Ascending aorta (tissue), 2 donors: ENCODE measurements at places on chromosomes 16 and 17.

DNA sequence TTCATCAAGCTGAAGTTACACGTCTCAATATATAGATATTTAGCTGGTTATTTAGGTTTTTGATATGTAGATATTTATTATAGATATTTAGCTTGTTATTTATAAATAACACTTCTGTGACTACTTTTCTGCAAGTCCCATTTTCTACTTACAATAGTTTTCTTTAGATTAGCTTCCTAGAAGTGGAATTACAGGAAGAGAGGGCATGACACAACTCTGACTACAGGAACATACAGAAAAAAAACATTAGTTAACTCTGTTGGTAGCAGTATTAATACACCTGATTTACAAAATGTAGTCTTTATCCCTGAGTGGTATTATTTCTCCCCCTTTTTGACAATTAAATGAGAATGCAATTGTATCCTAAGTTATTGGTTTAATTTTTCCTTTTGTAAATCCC is 21.2 kb upstream of the CCL1 start:
- no peak for DNase-seq

DNA sequence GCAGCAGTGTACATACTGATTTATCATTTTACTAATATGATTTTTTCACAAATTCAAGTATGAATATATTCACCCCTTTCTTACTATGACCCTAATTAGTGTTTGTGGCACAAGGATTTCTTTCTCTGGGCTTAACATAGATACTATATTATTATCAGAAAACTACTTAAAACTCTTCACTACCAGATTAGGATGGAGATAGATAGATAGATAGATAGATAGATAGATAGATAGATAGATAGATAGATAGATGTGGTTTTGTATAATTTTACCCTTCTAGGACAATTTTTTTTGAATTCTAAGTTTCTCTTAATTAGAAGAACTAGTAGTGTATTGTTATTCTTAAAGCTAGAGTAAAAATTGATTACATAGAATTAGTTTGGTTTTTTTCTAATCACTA is 49.6 kb downstream of the VMP1 start:
- no peak for DNase-seq

- no peak for DNase-seq
Measured at GRCh38 chr16:85377388-85378144, 235.6 kb upstream of the GSE1 start.

- DNase-seq = no peak
Measured at GRCh38 chr17:74017466-74017865, 186.0 kb upstream of the RPL38 start.

GRCh38 chr16:5427571-5427970 is 330.0 kb upstream of the EEF2KMT start:
- DNase-seq = no peak

- no peak for DNase-seq
Measured at GRCh38 chr16:56675685-56676210, 6.1 kb downstream of the MT1H start.

DNA sequence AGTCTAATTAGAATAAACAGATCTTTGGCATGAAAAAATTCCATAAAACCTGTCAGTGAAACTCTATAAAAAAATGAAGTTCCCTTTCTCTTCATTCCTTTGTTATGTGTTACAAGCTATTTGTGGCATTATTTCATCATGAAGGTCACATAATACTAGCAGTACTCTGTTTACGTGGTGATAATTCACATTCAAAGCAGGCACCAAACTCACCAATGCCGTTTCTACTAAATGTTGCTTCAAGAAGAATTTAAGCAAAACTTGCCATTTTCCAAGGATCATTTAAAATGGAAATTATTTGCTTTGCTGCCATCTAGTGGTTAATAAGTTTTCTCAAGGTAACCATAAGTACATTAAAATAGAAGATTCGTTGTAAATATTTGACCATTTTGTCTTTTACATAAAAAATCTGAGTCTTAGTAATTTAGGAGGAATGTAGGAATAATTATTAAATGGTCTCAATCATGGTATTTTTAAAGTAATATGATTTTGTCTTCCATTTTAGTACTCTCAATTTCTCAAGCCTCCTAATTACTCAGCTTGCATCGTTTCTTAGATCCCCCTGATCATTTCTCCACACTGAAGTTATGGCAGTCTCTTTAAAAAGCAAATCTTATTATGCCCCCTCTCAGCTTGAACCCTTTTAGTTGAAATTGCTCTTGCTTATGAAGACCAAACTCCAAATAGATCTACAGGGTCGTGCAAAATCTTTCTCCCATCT is 80.8 kb downstream of the OMG start:
- no peak for DNase-seq

DNA sequence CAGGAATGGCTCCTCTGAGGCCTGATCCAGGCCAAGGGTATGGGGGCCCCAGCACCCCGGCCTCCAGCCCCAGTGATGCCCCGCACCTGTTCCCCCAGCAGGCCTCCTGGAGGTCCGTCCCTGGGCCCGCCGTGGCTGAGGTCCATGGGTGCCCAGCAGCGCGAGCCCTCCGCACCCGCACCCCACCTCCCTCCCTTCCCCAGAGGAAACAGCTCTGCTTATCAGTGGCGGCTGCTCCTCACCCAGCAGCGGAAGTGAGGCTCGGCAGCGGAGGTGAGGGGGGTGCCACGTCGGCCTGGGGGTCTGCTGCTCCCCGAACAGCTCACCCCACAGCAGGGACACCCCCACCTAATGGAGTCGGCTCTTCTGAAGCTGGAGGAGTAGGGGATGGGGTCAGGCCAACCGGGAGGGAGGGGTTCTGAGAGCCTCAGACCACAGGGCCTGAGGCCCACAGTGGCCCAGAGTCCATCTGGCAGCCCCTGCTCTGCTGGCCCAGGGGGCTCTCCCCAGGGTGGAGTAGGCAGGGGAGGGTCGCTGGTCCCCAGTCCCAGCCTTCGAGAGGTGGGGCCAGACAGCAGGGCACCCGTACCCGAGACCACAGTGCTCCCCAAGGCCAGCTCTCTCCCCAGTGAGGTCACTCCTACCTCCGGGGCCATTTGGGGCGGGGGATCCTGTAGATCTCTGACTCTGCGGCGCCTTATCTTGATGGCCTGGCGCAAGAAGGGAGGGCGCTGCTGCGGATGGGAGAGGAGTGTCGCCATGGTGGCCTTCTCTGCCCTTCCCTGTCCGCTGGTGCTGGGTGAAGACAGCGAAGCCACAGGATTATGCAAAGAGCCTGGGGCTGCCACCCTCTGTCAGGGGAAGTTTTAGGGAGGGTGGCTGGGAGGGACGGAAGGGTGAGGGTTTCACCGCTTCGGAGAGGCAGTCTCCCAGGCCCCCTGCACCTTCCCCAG is at the start of gene UNC13D:
Gene UNC13D, minus strand, starts transcription at position 828 of the 953 bp plus-strand sequence. Its CDS starts 67 bp downstream, at position 761.
- no peak for DNase-seq

DNA sequence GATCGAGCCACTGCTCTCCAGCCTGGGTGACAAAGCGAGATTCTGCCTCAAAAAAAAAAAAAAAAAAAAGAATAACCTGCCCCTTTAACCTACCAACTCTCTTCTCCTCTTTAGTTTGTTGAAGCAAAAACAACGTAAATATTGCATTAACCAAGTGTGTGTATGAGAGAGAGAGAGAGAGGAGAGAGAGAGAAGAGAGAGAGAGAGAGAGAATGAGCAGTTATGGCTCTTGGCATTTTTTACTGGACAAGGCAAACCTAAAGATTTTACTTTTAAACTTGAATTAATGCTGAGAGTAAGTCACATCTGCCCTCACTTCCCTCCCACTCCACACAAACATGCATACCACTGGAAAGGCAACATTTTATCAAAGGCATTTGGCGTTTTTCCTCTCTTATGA is 3.0 kb upstream of the SLFN5 start:
- DNase-seq = no peak

DNA sequence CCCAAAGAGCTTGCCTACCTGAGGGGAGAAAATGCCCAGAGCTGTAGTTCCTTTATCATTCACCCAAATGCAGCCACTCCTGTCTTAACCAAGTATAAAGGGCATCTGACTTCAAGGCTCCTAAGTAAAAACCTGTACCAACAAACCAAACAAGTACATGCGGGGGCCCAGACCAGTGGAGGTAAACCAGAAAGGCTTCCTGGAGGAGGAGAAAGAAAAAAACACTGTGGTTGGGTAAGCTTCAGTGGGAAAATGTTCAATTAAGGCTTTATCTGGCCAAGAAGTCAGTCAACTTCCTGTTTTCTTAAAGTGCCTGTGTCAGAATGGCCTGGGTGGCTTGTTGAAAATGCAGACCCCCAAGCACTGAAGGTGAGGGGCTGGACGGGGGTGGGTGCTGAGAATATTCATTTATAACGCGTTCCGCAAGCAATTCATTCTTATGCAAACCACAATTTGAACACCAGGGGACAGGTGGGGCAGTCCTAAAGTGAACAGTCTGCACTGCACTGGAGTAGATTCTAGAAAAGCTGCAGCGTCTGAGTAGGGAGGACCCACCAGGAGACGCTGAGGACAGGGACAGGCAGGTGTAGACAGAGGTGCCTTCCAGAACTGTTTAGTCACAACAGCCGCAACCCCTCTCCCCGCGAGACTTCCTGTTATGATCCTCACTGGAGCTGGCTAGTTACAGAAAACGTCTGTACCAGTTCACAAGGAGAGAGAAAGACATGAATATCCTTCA is 467.1 kb downstream of the SOX9 start:
- no peak for DNase-seq

- no peak for DNase-seq
Measured at GRCh38 chr16:85461814-85462713, 151.1 kb upstream of the GSE1 start.

- DNase-seq = no peak
Measured at GRCh38 chr16:19481296-19481695, 40.6 kb downstream of the GDE1 start.

- DNase-seq = no peak
Measured at GRCh38 chr16:81873206-81873605, 94.1 kb downstream of the PLCG2 start.

GRCh38 chr16:15559176-15559575 is 83.8 kb downstream of the MARF1 start:
- no peak for DNase-seq

DNA sequence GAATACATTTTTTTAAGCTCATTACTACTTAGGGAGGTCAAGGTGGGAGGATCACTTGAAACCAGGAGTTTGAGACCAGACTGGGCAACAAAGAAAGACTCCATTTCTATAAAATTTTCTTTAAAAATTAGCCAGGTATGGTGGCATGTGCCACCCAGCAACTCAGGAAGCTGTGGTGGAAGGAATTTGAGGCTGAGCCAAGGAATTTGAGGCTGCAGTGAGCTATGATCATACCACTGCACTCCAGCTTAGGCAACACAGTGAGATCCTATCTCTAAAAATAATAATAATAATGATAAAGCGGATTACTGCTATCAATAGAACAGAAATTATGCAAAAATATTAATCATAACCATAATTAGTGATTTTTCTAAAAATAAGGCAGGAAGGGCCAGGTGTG is 170.3 kb downstream of the COPRS start:
- DNase-seq = no peak

GRCh38 chr17:4565209-4566141 is 5.1 kb upstream of the GGT6 start:
- no peak for DNase-seq

GRCh38 chr17:79938336-79939093 is 97.2 kb downstream of the TBC1D16 start:
- no peak for DNase-seq

- peak; percentile 85 for DNase-seq
Measured at GRCh38 chr17:45149669-45150664, 1.7 kb downstream of the HEXIM1 start.

- DNase-seq = no peak
Measured at GRCh38 chr17:2949469-2950044, 113.8 kb downstream of the OR1D5 start.

- no peak for DNase-seq
Measured at GRCh38 chr17:28347261-28347891, 10.0 kb downstream of the POLDIP2 start.

GRCh38 chr16:70152578-70153302 is 20.8 kb upstream of the CLEC18C start:
- DNase-seq = no peak

DNA sequence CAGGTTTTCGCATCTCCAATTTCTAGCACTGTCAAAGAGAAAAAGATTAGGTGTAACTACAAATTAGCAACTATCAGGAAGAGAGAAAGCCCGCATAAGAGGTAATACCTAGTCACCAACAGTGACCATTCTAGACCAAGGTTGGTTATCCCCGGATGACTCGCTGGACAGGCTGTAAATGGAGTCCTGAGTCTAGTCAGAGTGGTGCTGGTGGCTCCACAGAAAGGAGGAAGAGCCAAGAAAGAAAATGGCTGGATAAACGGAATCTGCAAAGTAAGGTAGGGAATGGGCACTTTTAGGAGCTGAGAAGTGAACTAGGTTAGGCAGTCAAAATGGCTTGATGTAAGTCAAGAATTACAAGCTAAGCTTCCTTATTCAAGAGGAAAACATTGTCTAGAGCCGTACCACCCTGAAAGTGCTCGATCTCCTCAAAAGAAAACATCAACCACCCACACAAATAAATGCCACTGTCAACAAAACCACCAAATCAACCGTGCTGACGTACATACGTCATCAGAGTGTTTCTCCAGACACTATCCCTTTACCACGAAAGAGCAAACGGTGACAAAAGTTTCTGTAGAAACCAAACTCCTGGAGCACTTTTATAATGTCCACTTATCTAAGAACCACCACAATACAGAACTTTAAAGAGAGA is 2.2 kb downstream of the GSPT1 start:
- no peak for DNase-seq

DNA sequence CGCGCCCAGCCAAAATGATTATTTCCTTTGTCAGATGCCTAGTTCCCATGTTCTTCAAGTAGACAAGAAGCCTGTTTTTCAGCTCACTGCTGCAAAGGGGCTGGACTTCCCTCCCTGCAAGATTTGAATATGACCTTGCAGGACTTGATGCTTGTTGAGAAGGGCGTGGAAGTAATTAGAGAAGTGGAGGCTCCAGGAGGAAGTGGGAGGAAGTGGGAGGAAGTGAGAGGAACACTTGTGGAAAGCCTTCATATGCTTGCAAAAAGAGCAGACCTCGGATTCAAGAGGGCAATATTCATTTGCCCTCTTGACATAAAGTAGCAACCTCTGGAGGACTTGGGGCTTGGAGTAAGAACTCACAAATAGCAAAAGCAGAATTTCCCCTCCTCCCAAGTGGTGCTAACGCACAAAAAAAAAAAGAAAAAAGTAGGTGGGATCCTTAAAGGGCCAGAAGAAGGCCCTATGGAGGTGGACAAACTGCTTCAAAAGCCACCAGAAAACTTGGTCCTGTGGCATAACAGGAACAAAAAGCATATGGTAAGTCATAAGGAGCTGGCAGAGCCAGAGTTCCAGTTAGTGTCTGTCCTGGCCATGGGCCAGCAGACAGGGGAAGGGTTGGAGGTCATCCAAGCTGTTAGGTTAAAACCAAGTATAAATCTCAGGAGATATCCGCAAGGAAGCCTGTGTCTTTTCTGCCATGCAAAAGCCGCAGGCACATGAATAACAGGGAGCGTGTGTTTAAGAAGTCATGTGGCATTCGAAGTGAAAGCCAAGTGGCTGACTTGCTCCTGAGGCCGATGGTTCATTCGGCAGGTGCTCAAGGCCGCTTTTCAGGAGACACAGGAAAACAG is 20.6 kb upstream of the PRKAR1A start:
- no peak for DNase-seq

- DNase-seq = no peak
Measured at GRCh38 chr17:30429155-30429554, 48.1 kb upstream of the GOSR1 start.

- no peak for DNase-seq
Measured at GRCh38 chr16:78815713-78816112, 716.3 kb downstream of the WWOX start.

- DNase-seq = no peak
Measured at GRCh38 chr17:76824093-76824492, 44.1 kb upstream of the MGAT5B start.
